ENCODE measurements at places on chromosomes 2 and 18.

DNA sequence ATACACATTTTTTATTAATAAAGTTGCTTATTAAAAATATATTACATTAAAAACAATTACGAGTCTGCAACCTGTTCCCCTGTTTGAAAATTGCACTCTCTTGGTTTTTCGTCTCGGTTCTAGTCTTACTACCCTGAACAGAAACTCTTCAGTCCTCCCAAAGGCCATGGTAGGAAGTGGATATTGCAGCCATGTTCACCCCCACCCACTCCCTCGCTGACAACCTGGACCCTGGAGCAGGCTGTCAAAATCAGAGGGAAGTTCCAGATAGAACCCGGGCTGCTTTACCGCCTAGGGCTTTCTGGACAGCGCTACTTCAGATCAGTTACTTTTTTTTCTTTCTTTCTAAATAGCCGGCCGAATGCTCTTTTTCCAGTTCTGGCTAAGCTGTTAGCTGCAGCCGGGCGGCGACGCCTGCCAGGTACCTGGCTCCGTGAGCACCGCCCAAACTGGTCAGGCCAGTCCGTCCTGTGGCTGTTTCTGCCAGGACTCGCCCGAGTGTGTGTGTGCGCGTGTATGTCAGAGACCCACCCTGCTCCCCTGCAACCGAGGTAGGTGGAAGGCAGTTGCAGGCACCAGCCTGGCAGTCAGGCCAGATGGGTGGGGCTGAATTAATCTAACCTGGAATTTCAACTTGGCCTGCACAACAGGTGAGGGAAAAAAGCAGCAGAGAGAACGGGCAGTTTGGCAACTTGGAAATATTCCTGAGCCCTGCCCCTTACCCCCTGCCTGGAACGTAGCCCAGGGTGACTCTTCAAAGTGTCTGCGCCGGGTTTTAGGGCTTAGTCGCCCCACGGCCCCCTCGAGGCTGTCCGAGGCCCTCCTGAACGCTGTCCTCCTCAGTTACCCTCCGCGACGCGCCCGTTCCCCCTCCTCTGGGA is 1.1 kb upstream of the TET3 start:
- no peak for DNase-seq

DNA sequence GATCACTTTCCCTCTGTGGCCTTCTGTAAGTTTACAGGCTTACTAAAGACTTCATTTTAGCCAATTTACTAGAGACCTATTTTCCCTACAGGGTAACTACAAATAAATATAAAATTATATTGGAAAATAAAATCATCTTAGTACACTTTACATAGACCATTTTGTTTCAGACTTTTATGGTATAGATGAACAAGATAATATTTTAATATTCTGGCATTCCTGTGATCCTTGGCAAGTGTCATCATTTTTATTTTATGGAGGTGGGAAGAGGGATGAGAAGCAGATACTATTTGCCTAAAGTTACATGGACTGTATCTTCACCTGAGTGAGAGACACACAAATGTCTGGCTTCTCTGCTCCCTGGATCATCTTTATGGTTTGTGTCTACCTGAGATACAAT is 149.6 kb upstream of the CWC22 start:
- DNase-seq = no peak

GRCh38 chr2:25879133-25879730 is 945 bp upstream of the ASXL2 start:
- DNase-seq = no peak

DNA sequence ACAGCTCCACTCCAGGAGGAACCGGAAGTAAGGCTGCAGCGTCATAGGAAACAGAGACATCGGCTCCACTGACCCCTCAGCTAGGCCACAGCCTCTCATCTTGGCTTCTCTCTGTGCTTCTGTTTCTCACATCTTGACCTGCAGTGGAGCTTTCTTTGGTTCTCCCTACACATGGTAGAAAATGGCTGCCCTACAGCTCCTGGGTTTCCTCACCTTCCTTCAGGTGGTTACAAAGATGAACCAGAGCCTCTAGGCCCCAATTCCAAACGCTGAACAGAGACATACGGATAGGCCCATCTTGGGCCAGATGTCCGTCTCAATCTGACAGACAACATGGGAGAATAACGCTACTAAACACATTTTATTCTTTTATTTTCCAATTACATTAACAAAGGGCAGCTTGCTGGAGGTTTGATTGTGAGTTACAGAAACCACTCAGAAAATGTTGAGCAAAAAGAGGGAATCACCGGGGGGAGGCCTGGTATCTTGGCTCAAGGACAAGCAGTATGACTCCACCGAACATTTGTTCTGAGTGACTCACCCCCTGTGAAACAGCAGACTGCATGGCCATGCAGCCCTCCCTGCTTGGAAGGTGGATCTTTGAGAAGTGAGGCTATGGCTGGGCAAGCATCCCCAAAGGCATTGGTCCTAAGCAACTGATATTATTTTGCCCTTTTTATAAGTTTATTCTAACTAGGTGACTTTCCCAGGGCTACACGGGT is 303.5 kb downstream of the CDCA7 start:
- DNase-seq = no peak

DNA sequence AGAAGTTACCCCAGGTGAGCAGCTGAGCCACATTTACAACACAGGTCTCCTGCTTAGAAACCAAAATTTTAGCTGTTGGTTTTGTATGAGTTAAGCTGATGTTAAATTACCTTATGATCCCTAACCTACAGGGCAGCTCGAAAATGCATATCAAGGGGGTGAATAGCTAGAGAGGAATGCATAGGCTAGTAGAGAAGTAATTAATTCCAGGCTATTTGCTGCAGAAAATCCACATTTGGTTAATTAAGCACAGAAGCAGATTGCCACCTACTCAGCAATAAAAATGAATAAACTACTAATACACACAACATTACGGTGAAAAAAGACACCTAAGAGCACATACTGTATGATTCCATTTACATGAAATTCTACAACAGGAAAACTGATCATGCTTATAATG is 91.4 kb downstream of the OSBPL1A start:
- no peak for DNase-seq

DNA sequence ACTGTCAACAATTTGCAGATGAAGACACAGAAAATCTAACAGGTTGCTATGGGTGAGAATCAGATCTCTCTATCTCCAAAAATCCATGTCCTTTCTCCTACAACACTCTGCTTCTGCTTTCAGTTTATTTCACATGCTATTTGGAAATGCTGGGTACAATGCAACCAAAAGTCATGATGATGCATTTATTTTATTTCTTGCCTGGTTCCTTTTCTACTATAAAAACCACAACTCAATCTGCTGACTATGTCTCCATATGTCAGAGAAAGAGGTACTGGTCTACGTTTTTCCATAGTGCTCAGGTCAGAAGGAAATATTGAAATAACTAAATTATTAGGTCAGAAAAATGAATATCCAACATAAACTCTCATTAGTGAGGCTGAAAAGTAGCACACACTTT is 20.5 kb downstream of the RAD51AP2 start:
- no peak for DNase-seq

- no peak for DNase-seq
Observed at GRCh38 chr2:130346041-130346740, 3.5 kb downstream of the IMP4 start.

GRCh38 chr2:71536226-71536671 is 82.9 kb downstream of the DYSF start:
- no peak for DNase-seq

DNA sequence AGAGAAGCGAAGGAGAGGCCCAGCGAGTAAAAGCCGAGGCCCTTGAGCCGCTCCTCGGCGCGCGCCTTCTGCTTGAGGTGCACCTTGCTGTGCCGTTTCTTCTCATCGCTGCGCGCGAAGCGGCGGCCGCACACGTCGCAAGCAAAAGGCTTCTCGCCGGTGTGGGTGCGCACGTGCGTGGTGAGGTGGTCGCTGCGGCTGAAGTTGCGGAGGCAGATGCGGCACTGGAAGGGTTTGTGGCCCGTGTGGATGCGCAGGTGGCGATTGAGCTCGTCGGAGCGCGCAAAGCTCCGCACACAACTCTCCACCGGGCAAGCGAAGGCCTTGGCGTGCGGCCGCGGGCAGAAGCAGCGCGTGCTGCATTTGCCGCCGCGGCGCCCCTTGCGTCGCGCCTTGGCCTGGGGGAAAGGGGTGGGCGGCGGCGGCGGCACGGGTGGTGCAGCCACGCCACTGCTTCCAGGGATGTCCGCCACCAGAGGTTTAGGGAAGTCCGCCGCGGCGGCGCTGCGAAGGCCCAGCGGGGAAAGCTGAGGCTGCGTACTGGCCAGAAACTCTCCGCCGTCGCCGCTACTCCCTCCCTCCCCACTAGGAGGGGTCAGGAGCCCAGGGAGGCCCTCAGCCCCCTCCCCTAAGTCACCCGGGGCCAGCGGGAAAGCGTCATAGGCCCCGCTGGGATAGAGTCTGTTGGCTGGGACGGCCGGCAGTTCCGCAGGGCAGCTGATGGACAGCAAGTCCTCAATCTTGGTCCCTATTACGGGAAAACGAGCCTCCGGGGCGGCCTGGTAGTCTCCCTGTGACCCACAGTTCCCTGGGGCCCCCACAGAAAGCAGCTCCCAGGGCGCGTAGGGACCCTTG is 1.7 kb downstream of the EGR4 start:
- no peak for DNase-seq

DNA sequence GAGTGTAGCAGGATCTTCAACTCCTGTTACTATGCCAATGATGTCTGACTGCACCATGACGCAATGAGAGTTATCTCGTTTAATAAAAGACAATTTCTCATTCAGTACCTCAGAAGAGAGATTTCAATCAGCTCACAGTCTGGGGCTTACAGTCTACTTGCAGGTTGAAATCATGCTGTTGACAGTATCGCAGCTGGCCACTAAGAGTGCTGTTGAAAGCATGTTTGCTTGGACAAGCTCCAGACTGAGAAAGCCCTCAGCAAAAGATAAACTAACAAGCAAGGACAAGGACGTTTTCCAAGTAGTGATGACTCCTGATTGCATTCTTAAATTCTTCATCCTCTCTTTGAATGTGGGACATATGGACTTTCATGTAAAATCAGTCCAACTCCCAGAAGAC is 145.2 kb upstream of the SYT4 start:
- no peak for DNase-seq

GRCh38 chr2:120847700-120848321 is 112.1 kb downstream of the GLI2 start:
- DNase-seq = no peak

DNA sequence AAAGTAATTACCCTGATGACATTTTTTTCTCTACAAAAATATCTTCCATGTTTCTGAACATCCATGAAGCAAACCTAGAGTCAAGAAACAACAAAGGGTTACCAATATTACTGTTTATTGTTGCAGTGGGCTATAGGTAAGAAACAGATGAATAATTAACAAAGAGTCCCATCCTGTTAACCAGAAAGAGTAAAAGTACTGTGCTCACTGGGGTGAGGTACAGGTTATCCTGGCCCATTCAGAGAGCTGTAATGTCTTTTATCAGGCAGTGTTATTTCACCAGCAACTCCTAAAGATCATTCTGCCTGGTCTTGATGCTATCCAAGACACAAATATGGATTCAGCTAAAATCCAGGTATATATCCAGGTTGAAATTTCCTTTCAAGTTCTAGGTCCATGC is 754.9 kb downstream of the SATB2 start:
- DNase-seq = no peak

GRCh38 chr2:217650716-217651360 is 352.0 kb downstream of the TNS1 start:
- DNase-seq = no peak

DNA sequence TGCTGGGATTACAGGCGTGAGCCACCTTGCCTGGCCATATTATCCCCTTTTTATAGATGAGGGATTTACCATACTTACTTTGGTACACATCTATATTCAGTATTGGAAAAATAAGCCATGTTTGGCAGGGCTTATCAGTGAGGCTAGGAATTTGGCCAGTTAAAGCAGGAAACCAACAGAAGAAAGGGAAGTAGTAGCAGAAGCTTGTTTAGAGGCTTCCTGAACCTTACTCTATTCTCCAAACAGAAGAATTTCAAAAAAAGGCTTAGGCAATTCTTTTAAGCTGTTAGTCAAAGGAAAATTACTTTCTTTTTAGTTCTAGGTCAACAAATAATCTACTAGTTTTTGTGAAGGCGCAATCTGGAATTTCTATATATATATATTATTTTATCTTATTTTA is 3.2 kb upstream of the GLS start:
- no peak for DNase-seq

GRCh38 chr2:184936761-184937160 is 338.4 kb downstream of the ZNF804A start:
- DNase-seq = no peak

GRCh38 chr2:201933792-201934237 is 99.8 kb upstream of the FZD7 start:
- no peak for DNase-seq

- DNase-seq = no peak
Observed at GRCh38 chr2:171735991-171736710, 48.9 kb downstream of the DYNC1I2 start.

DNA sequence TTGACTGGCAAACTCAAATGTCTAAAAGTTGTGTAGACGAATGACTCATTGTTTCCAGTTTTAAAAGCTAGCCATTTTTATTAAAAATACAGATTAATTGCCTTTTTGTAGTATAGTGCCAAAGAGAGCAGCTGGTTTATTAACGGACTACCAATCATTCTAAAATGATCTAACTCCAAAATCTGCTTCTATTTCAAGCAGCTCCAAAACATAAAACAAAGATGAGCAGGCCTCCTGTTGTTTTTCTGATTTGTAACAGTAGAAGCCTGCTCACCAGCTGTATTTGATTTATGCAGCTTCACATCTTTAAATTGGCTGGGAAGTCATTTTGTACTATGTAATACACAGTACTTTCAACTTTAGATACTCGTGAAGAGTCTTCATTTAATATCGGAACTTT is 171.8 kb downstream of the UBR3 start:
- no peak for DNase-seq

GRCh38 chr2:189552991-189553404 is 27.6 kb downstream of the SLC40A1 start:
- no peak for DNase-seq

DNA sequence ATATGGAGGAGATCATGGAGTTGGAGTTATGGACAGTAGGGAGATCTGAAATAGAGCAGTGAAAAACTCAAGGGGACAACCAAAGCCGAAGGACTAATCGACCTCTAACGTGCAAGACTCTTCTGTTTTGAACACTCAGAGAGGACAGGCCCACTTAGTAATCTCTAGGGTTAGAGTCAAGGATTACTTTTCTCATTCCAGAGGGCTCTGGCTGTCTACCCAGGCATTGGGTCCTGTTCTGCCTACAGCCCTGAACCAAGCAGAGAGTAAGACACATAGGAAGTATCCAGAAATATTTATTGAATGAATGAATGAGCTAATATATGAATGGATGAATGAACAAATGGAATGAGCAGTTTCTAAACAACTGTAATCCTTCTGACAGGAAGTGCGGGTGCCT is 50.3 kb upstream of the PKDCC start:
- no peak for DNase-seq

GRCh38 chr2:127674241-127675209 is 805 bp downstream of the LIMS2 start:
- no peak for DNase-seq

GRCh38 chr2:164642268-164642667 is 21.0 kb upstream of the GRB14 start:
- no peak for DNase-seq

DNA sequence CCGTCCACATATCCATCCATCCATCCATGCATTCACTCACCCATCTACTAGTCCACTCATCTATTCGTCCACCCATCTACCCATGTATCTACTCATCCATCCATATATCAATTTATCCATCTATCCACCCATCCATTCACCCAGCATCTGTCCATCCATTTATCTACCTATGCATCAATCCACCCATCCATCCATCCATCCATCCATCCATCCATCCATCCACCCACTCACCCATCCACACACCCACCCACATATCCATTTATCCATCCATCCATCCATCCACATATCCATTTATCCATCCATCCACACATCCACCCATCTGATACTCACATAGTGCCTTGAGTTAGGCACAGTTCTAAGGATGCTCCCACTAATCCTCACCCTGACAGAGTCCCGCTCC is 99.0 kb downstream of the MBP start:
- no peak for DNase-seq

All from posterior cingulate gyrus (tissue), 11 donors.